ENCODE measurements at places on chromosomes 4 and X. TPM values are rescaled to one million over a fixed set of nuclear protein-coding genes. Genes with fewer than 3 reads are reported as not detected.
A peak's percentile ranks its signal among the peaks of the same experiment; 100 is the strongest.

INTS6L gene
- 10.5 TPM for total RNA-seq

- no peak for DNase-seq
These were observed 83.8 kb downstream of the GRID2 start for GRCh38 chr4:92387459-92388069.

- no peak for DNase-seq
These were observed 15.3 kb upstream of the BEND4 start for GRCh38 chr4:42167709-42168108.

AREG gene
- total RNA-seq = 9.9 TPM

CDS1 gene
- 40.2 TPM for total RNA-seq

DNA sequence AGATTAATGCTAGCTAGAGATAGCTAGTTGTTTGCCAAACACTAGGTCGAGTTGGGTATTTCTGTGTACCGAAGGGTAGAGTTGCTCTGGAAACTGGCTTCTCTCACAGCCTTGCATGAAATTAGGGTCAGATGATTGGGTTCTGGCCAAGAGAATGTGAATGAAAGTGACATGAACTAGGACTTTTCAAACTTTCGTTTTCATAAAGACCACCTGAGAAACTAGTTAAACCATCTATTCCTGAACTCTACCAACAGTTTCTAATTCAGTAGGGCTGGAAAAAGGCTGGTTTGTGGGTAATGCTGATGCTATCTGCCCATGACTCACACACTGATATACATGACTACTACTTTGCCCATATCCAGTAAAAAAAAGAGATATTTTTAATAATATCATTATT lies 157.6 kb downstream of the GASK1B start:
- DNase-seq = no peak

MAGEA6 gene
- total RNA-seq = 0.26 TPM

DNA sequence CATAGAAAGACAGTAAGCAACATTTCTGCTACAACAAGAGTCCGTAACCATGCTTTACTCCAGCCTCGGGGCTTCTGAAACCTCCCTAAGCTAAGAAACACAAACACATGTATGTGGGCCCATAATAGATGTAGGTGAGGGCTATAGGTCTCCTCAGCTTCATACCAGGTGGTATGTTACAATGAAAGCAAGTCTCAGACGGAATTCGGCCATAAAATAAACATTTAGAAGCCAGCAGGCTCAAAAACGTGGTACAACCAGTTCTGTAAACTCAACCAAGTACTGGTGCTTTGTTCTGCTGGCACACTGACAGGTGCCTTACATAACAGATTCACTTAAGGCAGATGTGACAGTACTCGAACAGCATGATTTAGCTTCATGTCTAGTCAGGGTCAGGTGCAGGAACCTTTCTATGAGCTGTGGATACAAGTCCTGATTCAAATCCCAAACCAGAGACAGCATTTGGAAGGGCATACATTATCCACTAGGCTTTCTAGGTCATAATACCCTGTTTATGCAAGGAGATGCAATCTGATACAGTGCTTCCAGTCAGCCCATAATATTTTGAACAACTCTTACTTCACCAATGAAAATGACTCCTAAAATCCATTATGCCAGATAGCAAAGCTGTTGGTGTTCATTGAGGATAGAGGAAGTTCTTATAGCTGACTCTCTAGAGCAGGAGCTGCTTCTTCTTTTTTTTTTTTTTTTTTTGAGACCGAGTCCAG lies 113.8 kb upstream of the ENPP6 start:
- DNase-seq = peak; percentile 79

- DNase-seq = peak; percentile 34
These were observed 241.4 kb upstream of the PGRMC2 start for GRCh38 chr4:128528793-128529553.

RNF128 gene
- total RNA-seq = 144 TPM

DNA sequence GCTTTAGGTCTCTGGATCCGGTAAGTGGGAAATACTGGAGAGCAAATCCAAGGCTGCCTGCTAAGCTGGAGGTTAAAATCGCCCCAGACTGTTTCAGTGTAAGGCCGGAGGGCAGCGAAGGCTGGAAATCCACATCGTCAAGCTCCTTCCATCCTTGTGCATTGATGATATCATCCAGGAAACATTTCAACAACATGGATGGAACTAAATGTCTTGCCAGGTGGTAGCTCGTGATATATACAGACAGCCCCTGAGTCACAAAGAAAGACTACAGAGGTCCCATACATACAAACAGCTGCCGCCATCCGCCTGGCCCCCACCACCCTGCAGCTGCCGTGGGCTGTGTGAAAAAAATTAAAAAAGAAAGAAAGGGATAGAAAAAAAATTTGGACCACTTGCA lies 148.9 kb upstream of the RBPJ start:
- DNase-seq = no peak

GRCh38 chrX:150219374-150220185 lies 143.5 kb upstream of the MAMLD1 start:
- no peak for DNase-seq

- DNase-seq = no peak
These were observed 260.5 kb upstream of the FAT1 start for GRCh38 chr4:186984105-186984644.

DNA sequence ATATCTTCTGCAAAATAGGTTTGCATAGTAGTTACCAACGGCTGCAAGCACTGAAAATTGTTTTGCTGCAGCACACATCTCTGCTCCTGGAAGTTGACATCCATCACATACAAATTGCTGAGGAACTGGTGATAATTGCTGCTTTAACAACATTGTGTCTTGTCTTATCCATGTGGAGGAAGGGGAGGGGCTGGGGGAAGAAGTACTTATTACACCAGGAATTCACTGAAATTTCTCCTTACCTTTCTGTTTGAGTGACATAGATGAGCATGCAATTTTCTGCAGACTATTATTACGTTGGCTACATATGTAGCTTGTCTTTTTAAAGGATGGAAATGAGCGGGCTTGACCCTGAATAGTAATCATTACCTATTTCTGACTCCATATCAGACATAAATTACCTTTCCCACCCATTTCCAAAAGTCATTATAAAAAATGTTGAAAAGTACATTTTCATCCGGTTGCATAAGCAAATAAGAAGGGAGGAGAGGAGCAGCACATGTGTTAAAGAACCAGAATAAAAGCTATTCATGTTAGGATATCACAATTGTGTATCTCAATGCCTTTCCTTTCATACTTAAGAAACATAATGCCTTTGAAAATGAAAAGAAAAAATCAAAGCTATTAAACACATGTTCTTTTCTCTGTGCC lies 1905.6 kb downstream of the PCDH7 start:
- DNase-seq = no peak

DGAT2L6 gene
- total RNA-seq = not detected

- no peak for DNase-seq
These were observed 295.2 kb upstream of the DIAPH2 start for GRCh38 chrX:96389281-96390047.

DNA sequence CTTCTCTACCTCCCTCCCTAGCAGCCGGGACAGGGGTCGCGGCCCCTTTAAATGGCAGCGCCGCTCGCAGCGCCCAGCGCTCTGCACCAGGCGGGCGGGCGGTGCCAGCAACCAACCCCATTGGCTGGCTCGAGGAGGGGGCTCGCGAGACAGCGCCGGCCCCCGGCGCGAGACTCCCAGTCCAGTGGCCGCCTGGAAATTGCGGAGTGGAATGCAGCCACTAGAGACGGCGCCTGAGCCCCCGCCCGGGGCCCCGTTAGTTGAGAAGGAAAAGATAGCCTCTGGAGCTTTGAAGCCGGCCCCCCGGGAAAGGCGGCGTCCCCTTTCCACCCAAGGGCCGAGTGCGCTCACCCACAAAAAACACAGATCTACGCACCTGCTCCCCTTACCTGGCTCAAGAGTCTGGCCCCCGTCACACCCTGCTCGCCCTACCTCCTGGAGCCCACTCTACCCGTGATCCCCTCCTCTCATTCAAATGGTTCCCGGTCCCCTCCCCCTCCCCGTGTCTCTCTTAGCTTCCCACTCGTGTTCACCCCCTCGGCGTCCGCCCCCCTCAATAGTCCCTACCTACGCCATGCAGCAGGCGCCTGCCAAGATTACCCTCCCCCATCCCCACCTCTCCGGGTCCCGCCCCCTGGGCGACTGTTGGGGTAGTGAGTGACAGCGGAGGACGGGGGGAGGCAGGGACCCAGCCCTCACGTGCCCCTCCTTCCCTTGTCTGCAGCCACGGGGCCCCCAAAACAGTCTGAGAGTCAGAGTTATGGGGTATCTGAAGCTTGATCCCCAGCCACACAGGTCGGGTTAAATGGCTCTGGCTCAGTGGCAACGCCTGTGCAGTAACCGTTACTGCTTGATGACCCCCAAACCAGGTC lies at the start of gene ZMYM3:
Gene ZMYM3, minus strand, starts transcription at position 49 of the 872 bp plus-strand sequence. CDS start 885 bp downstream, outside the sequence.
- DNase-seq = peak; percentile 84

GRCh38 chrX:74449322-74449936 lies 28.1 kb downstream of the SLC16A2 start:
- DNase-seq = no peak

DNA sequence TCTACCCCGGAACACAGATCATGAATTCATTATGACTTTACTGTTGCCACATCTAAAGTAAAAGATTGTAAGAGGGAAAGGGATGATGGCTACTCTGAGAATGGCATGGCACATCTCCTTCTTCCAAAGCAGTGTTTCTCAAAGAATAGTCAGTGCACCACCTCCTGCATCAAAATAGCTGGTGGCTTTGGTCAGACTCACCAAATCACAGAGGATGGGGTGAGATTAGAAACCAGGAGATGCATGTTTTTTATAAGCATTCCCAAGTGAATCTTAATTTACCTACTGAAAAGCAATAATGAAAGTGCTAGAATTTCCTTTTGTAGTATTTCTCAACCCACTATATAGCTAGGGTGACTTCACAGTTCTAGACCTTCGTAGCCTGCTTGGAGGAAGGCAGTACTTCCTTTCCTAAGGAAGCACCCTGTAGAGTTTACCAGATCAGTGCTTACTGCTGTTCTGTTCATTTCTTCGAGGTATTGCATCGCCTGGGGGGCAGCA lies 340.8 kb upstream of the KLF3 start:
- DNase-seq = no peak

- no peak for DNase-seq
These were observed 13.1 kb upstream of the FAM13A start for GRCh38 chr4:89070041-89070440.

All from mucosa of gallbladder (tissue), 1 donor.